ENCODE measurements at places on chromosomes 11 and 22.

GRCh38 chr11:88332851-88333250 lies 4.7 kb downstream of the CTSC start:
- no peak for DNase-seq

DNA sequence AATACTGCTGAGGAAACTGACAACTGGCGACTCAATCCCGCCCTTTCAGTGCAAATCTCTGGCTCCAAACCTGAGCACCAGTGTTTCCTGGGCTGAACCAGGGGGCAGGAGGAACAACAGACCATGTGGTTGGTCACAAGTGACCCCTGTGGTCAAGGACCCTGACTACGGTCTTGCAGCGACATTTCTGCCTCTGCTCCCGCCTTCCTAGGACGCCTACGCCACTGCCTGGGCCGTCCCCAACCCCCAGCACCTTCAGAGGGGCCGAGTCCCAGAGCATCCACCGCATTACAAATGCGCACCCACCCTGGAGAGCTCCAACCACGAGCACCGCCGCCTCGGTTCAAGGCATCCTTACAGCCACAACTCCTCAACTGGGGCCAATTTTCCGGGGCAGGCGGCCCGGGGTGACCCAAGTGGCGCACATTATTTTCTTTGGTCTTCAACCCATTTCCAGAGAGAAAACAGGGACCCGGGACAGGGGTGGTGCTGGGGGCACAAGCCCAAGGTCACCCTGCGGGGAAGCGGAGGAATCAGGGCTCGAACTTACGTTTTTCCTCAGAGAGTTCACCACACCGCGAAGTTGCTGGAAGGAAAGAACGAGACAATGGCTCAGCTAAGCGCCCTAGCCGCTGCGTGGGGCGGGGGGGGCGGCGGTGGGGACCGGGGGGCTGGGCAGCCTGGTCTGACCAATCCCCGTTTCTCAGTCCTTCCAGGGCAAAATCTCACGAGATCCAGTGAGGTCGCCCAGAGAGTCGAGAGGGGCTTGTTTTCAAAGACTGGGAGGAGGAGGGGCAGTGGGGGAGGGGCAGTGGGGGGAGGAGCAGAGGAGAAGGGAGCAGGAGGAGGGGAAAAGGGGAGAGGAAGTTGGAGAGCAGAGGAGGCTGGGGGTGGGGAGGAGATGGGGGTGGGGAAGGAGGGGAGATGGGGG lies 1.8 kb downstream of the PRAME start:
- DNase-seq = peak; percentile 68

DNA sequence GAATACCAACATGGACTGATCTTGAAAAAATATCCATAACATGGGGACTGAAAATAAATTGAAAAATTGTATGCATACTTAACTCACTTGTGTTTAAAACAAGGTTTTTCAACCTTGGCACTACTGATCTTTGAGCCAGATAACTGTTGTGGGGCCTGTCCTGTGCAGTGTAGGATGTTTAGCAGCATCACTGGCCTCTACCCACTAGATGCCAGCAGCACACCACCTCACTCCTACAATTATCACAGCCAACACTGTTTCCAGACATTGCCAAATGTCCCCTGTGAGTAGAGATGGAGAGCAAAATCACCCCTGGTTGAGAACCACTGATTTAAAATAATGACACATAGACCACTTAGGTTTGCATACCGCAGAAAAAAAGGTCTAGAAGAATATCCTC lies 45.0 kb upstream of the SLC1A2 start:
- no peak for DNase-seq

DNA sequence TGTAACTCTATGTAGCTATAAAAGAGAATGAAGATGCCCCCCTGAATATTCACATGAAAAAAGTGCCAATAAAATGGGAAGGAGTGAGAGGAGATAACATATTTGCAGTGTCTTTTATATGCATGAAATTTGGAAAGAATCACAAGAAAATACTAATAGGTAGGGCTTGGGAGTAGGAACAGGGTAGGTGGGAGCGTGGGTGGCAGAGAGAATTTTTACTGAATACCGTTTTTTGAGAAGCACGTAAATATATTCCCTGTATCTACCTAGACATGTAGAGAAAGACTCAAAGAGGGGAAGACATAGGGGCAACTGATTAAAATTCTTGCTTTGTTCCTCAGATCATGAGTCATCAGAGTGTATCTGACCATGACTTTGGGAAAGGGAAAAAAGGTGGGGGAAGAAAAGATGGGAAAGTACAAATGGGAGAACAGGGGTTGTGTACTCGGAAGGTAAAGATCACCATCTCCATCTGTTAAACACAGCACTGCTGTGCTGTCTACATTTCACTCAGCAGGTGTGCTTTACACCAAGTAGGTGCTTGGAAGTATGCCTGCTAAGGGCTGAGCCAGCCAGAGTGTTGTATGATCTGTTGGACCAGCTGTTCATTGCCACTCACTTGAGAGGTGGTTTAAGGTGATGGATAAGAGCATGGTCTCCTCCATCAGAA lies 16.0 kb downstream of the PRR5L start:
- DNase-seq = no peak

DNA sequence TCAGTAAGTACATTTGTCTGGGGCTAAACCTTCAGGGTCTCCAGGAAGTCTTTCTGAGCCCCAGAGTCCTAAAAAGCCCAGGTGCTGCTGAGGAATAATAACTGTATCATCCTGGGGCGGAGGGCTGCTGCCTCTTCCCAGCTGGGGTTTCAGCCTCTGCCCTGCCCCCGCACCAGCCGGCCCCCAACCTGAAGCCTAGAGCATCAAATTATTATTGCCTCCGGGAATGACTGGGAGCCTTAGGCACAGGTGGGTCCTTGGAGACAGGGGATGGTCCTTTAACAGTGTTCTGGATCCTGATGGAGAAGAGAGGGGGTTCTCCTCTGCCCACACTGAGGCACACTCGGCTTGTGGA lies 64.4 kb downstream of the BCR start:
- DNase-seq = no peak

DNA sequence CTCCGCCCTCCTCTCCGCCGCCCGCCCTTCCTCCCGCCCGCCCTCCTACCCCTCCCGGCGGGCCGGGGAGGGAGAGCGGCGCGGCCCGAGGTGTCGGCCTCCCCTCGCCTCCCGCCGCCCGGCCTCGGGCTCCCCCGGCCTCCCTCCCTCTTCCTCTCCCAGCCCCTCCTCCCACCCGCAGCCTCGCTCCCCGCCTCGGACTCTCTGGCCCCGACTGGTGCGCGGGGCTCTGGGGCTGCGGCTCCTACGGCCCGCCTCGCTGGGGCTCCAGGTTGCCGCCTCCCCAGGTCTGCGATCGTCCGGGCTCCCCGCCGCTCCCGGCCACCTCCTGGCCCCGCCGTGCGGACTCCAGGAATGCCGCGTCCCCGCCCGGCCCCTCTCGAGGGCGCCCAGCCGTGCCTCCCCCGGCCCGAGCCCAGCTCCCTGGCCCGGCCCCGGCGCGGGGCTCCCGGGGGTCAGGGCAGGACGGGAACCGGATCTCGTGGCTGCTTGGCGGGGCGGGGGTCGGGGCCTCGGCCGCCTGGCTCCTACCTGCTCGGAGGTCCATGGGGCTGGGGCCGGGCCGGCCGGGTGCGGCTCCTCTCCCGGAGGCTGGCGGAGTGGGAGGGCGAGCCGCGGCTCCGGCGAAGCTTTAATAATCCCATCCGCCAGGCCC lies at the start of gene CLCF1:
CLCF1 (minus strand) TSS at position 606 of the 655 bp plus-strand sequence; CDS start at position 547, 59 bp downstream.
- DNase-seq = no peak

GRCh38 chr11:65541093-65541982 lies 16.5 kb downstream of the SCYL1 start:
- no peak for DNase-seq

DNA sequence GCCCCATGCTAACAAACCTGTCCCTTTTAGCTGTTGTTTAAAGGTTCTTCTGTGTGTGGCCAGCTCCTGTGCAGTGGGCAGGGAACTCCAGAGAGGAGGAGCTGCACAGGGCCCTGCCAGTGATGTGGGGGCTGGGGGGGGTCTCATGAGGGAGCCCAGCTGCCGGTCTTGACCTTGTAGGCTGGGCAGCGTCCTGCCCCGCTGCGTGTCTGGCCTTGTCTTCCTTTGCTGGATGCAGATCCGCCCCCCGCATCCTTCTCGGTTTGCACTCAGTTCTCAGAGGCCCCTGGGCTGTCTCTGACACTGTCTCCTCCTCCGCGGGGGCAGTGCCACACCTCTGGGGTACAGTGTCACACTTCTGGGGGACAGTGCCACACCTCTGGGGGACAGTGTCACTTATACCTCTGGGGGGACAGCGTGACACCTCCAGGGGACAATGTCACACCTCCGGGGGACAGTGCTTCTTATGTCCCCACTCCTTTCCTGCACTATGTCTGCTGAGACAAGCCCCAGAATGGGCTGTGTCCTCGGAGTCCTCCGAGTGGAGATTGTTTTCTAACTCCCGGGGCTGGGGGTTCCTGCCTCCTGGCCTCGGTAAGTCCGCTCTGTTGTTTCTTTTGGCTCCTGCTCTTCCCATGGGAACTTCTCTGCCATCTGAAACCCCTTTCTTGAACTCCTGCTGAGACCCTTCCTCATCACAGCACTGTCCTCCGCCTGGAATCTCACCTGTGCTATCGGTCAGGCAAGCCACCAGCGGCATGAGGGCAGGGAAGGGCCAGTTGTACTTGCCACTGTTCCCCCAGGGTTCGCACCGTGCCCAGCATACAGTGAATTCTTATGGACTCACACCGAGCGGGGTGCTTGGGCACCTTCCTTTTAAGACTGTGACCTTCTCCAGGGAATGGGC lies 788.3 kb downstream of the TBC1D22A start:
- no peak for DNase-seq

GRCh38 chr11:67592880-67593564 lies 9.4 kb downstream of the GSTP1 start:
- no peak for DNase-seq

DNA sequence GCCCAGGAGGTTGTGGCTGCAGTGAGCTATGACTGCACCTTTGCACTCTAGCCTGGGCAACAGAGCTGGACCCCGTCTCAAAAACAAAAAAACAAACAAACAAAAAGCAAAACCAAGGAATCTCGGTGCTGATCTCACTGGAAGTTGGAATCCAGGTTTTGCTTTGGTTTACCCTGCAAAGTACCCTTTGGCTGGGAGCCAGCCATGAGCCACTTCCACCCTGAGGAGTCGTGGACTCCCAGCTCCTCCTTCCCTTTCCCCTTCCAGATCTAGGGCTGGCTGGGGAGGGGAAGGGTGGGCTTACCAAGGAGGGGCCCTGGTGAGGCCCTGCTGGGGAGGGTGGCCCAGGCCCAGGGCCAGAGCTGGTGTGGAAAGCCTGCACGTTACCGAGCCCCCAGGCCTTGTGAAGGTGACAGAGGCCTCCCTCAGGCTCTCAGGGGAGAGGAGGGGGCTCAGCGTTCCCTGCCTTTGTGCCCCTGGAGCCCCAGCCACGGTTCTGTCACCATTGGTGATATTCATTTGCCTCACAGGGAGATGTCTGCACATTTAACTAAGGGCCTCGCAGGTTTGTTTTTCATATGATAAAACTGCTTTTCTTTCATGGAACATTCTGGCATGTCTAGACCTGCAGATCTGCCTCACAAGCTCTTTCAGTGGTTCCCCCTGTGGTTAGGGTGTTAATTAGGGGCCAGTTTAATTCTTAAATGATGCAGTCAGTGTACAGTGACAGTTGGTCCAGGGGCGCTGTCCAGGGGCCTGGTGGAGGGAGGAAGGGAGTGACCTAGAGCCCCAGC lies 29.0 kb downstream of the FBLN1 start:
- no peak for DNase-seq

- DNase-seq = no peak
Observed at GRCh38 chr11:73321604-73322381, 13.7 kb downstream of the ARHGEF17 start.

DNA sequence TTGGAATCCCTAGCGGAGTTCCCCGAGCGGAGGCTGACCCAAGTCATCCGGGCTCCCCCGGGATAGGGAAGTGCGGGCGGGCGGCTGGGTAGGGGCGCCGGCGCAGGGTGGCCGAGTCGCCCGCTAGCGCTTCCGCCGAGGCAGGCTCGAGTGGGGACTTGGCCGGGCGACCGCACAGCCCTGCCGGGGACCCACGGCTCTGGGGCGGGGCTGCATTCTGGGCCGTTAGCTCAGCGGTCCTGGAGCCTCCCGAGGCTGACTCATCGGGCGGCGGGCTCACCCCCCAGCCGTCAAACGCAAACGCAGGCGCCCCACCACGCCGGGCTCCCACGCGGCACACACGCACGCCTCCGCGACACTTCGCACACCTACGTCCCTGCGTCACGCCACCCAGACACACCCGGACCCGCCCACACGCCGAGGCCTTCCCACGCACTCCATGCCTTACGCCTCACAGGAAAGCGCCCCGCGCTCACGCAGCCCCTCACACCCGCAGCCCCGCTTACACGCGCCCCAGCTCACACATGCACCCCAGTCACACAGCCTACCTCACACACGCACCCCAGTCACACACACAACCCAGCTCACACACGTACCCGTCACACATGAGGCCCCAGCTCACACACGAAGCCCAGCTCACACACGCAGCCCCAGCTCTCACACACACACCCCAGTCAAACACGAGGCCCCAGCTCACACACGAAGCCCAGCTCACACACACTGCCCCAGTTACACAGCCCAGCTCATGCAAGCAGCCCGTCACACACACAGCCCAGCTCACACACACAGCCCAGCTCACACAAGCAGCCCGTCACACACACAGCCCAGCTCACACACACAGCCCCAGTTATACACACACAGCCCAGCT lies 1.2 kb downstream of the PHLDB1 start:
- DNase-seq = no peak

DNA sequence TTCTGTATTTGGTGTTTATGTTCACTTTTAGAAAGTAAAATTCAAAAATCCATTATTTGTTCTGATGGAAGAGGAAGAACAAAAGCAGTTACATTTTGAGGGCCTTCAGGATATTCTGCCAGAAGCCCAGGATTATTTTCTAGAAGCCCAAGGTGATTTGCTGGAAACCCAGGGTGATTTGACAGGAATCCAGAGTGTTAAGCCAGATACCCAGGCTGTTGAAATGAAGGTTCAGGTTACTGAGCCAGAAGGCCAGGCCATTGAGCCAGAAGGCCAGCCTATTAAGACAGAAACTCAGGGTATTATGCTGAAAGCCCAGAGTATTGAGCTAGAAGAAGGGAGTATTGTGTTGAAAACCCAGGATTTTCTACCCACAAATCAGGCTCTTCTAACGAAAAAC lies 33.1 kb downstream of the CCDC15 start:
- no peak for DNase-seq

DNA sequence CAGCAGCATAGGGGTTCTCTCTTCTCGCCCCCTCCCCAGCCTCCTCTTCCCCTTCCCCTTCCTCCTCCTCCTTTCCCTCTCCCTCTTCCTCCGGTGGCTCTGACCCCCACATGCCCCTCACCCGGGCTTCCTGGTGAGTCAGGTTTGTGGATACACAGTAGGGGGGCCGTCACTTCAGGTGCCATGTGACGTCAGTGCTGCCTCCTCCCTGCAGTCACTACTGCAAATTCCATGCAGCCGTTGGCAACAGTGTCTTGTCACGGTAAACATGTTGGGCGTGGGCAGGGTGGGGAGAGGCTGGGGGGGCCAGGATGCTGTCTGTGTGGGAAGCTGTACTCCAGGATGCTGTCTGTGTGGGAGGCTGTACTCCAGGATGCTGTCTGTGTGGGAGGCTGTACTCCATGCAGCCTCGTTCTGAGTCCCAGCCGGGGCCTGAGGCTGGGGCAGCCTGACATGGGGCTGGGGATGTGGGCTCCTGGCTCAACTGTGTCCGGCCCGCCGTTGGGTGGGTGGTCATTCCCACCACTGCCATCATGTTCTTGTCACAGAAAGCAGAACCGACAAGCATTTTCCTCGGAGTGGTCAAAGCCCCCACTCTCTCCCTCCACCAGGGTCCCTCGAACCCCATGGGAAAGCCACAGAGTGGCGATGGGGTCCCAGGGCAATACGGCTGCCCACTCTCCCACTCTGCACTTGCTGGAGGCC lies 2.4 kb upstream of the MUC2 start:
- DNase-seq = no peak

All from NCI-H2107 (cell line).